ENCODE measurements at places on chromosomes 7 and 10.
A peak's percentile ranks its signal among the peaks of the same experiment; 100 is the strongest.

DNA sequence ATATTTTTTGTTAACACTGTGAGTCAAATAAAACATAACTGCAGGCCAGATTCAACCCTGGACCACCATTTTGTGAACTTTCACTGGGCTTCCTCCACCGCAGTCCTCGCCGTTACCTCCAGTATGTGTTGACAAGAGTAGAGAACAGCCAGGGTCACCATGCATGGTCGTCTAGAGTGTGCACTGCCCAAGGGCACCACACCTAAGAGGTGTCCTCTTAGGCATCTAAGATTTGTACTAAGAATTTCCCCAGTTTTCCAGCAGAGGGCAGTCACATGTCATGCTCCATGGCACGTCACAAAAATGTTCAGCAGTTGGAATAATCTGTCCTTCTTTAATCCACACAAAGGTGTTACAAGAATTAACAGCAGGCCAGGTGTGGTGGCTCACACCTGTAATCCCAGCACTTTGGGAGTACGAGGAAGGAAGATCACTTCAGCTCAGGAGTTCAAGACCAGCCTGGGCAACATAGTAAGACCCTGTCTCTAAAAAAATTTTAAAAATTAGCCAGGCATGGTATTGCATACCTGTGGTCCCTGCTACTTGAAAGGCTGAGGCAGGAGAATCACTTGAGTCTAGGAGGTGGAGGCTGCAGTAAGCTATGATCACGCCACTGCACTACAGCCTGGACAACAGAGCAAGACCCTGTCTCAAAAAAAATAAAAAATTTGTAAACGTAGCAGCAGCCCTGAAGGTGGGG lies 71.2 kb upstream of the FOXK1 start:
- peak; percentile 80 for DNase-seq

GRCh38 chr10:42477170-42477569 lies 161.2 kb downstream of the ZNF33B start:
- DNase-seq: no peak

DNA sequence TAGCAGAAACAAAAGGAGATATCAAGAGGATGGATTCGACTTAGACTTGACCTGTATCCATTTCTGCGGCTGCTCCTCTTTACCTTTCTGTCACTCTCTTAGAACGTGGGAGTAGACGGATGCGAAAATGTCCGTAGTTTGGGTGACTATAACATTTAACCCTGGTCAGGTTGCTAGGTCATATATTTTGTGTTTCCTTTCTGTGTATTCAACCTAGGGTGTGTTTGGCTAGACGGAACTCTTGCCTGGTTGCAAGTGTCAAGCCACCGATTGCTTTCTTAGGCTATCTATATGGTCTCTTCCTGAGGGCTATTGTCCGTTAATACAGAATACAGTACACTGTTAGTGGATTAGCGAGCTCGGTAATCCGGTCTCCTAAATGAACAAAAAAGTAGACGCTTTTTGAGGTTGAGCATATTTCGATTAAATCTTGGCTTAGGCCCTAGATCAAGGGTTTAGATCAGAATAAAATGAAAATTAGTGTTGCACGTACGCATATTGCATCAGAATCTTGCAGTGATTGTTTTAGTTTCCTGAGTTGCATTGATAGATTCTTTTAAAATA lies 1.2 kb downstream of the PTEN start:
- DNase-seq: no peak

DNA sequence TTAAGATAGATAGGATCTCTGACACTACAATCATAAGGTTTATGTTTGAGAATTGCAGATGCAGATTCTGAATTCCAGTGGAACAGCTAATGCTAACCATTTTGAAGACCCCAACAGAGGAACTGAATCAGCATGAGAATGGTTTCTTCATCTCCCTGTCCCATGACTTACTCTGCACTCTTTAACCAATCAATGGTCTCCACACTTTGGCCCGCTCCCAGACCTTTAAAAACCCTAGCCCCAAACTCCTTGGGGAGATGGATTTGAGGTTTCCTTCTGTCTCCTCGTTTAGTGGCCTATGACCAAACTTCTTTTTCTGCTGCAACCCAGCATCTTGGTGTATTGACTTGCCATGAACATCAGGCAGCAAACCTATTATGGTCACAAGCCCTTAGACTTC lies 804.9 kb downstream of the LRMDA start:
- no peak for DNase-seq

- no peak for DNase-seq
These were observed 413.2 kb upstream of the KLF6 start for GRCh38 chr10:4198216-4198615.

- no peak for DNase-seq
These were observed 37.1 kb downstream of the ELMO1 start for GRCh38 chr7:37411444-37412034.

DNA sequence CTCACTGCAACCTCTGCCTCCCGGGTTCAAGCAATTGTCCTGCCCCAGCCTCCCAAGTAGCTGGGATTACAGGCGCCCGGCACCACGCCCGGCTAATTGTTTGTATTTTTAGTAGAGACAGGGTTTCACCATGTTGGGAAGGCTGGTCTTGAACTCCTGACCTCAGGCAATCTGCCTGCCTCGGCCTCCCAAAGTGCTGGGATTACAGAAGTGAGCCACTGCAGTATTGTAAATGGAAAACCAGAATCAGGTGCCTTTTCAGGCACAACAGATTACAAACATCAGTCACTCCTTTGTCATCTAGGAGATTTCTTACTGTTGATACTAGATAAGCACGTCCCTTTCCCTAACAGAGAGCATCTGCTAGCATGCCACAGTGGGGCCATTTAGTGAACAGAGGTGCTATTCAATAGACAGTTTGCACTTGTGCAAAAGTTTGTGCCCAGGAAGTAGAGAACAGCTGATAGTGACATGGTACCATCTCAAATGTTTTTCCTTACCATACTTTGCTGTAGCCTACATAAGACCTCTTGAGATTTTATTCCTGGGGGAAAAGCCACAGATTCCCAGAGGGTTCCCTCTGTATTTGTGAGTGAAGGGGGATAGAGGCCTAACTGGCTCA lies 24.5 kb upstream of the WAC start:
- no peak for DNase-seq

GRCh38 chr10:63145782-63146181 lies 12.7 kb downstream of the NRBF2 start:
- DNase-seq: no peak

- peak; percentile 73 for DNase-seq
These were observed 74.1 kb downstream of the ADD3 start for GRCh38 chr10:110081911-110082310.

DNA sequence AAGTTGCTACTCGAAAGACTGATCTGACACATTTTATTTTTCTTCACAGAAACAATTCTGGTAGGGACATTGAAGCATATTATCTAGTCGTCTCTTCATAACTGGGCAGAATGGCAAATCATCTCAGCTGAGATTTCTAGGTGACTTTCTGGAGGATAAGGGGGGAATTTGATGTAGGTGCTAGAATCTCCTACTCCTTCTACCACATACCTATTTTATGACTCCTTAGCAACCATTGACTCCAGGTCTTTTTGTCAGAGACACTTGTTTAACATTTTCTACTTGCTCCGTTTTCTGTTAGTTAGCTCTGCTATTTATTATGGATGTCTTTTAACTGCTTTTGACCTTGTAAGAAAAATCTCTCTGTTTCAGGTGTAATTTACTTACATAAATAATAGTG lies 380.9 kb upstream of the SEMA3C start:
- DNase-seq: peak; percentile 28

DNA sequence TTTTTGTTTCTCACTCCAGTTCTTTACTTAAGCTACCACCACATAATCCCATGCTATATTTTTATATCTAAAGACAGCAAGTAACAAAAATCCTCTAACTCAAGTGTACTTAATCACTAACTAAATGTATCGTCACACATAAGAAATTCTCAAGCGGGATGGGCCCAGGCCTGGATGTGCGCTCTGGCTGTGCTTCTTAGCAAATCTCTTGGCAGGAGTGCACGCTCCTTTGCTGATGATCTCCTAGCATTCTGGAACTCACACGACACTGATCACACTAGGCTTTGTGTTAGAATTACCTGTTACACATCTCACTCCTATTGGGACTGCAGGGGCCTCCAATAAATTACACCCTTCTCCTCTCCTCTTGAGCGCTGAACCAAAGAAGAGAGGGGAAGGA lies 46.7 kb upstream of the CALD1 start:
- no peak for DNase-seq

DNA sequence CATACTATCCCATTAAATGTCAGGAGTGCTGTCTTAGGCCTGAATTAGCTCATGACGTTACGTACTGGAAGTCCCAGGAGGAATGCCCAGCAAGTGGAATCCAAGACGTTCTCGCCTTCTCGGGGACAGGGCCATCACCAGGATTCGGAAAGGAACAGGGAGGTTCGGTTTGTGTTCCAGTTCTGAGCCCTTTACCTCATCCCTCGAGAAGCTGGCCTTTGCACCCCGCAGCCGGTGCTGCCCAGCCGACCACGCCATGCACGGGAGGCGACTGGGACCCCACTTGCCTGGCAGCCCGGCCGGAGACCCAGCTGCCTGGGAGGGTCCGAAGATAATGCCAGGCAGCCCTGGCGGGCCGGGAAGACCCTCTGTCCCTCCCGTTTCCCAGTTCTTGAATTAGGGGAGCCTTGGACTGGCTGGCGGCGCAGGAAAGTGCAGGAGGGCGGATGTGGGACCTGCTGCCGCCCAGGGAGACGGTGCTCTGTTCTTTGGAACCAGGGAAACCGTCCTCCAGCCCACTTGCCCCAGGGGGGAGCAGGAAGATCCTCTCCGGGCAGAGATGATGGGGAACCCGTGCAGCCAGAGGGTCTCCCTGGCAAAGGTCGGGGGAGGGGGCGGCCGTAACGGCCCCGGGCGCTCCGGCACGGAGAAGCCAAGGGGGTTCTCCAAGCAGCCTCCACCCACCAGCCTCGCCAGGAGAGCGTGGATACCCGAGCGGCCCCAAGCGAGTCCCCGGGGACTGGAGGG lies 671 bp upstream of the CHST3 start:
- DNase-seq: no peak

GRCh38 chr7:156177422-156178055 lies 365.3 kb upstream of the SHH start:
- no peak for DNase-seq

DNA sequence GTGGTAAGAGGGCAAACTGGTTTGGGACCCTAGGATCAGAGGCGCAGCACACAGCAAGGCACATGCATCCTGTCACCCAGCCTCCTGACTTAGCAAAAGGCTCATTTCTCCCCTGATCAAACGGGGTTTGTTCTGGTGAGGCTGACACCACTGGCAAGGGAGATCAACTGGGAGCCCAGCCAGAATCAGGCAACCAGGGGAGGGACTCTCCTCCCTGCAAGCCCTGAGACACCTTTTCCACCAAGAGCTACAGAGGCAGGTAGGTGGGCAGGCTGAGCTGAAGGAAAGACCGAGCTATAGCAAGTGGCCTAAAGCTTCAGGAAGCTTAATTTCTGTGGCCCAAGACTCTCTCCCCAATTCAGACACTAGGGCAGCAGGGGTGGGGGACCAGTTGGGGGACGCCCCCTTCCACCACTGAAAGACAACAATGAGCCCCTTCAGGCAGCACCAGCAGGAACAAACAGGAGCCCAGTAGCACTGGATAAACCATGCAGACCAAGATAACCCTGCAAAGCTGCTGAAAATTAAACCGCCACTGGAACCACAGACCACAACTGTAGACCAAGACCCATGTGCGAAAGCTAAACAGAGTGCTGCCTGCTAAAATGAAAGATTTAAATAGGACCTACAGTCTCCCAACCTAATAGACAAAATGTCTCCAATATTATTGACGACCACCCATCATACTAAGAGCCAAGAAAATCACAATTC lies 27.1 kb upstream of the SAR1A start:
- DNase-seq: no peak

GRCh38 chr10:101043363-101043707 lies 12.3 kb downstream of the SFXN3 start:
- DNase-seq: no peak

- no peak for DNase-seq
These were observed 24.9 kb upstream of the CD36 start for GRCh38 chr7:80613519-80613918.

- DNase-seq: no peak
These were observed 53.4 kb downstream of the CFAP46 start for GRCh38 chr10:132888898-132889490.

DNA sequence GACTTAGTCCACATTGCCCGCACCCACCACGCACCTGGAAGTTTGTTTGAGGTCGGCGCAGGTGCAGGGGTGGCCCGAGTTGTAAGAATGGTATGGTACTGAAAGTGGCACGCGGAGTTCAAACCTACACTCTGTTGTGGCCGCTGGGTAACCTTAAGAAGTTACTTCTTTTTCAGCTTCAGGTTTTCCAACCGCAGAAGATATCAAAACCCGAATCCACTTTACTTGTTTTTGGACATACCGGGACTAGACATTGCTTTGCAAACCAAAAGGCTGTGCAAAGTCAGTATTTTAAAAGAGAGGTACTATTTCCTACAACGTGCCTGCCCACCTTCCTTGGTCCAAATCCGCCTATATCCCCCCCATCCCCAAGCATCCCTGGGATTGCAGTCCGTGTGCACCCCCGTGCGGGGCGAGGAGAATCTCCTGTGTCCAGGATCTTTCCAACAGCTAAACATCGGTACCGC lies 1.0 kb downstream of the IGFBP3 start:
- no peak for DNase-seq

Data from epithelial cell of esophagus (primary cell).